Esophagus muscularis mucosa (tissue), 4 donors: ENCODE measurements at places on chromosomes 7 and 10. TPM values are rescaled to one million over a fixed set of nuclear protein-coding genes. Genes with fewer than 3 reads are reported as not detected.

GRCh38 chr7:128236924-128237586 lies 4.0 kb upstream of the LEP start:
- no peak for DNase-seq
- H3K36me3 ChIP-seq, result no peaks in the 10 kb centered on the region
- H3K27ac ChIP-seq, result no peak overlapping the region
- no peaks in the 10 kb centered on the region for H3K4me1 ChIP-seq
- peaks cover 13% of the 10 kb centered on the region for H3K27me3 ChIP-seq
- H3K4me3 ChIP-seq, result no peak overlapping the region

The SLC18A2 gene
- 2.5 TPM for total RNA-seq

DNA sequence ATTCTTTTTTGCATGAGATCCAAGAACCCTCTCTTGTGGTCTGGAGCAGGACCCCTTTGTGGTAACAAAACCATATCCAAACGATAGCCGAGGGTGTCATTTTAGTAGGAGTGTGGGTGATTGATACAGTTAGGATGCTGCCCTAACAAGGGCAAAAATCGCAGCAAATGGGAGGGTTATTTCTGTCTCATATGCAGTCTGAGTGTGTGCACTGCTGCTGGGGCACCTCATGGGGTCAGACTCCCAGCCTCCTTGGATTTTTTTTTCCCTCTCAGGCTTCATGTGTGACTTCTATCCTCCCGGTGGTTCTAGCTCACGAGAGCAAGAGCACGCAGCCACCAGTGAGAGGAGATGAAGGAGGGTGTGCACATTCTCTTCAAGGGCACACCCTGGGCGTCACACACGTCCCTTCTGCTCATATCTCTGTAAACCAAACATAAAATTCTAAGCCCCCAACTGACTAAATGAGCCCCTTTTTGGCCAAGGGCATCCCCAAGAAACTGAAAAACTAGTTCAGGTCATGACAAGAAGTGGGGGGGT lies 28.6 kb upstream of the IL15RA start:
- no peaks in the 10 kb centered on the region for H3K27me3 ChIP-seq
- no peaks in the 10 kb centered on the region for H3K36me3 ChIP-seq
- H3K27ac ChIP-seq, result no peak overlapping the region
- peak; percentile 37 for DNase-seq
- H3K4me3 ChIP-seq, result no peak overlapping the region

The TRIM50 gene
- total RNA-seq, result 0.39 TPM

The NYAP1 gene
- 1.7 TPM for total RNA-seq

- DNase-seq, result no peak
- H3K4me1 ChIP-seq, result no peaks in the 10 kb centered on the region
- H3K4me3 ChIP-seq, result no peak overlapping the region
- no peak overlapping the region for H3K27ac ChIP-seq
- no peaks in the 10 kb centered on the region for H3K27me3 ChIP-seq
Observed at GRCh38 chr7:114917211-114917839, 4.6 kb upstream of the MDFIC start.

The TAS2R3 gene
- total RNA-seq, result not detected

DNA sequence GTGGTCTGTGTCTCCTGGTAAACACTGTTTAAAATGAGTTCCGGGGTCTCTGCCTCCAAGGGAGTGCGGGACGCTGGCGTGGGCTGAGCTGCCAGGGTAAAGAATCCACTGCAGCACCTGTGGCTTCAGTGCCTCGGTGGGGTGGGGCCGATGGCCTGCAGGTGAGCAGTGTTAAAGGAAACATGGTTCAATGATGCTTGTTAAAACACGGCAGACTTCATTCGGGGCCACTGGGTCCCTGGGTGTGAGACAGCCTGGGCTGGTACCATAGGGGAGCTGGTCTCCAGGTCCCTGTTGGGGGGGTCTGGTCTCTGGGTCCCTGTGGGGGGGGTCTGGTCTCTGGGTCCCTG lies 24.9 kb upstream of the KNDC1 start:
- H3K27me3 ChIP-seq, result peaks cover 18% of the 10 kb centered on the region
- no peak overlapping the region for H3K4me3 ChIP-seq
- no peak overlapping the region for H3K27ac ChIP-seq
- no peaks in the 10 kb centered on the region for H3K4me1 ChIP-seq
- no peaks in the 10 kb centered on the region for H3K36me3 ChIP-seq
- DNase-seq, result no peak

The PRLHR gene
- 1.9 TPM for total RNA-seq

GRCh38 chr7:51121931-51122425 lies 194.6 kb downstream of the COBL start:
- peak overlapping the region; percentile 16 for H3K27ac ChIP-seq
- H3K4me1 ChIP-seq, result peaks cover 21% of the 10 kb centered on the region
- peak; percentile 62 for DNase-seq
- H3K4me3 ChIP-seq, result no peak overlapping the region
- no peaks in the 10 kb centered on the region for H3K36me3 ChIP-seq

DNA sequence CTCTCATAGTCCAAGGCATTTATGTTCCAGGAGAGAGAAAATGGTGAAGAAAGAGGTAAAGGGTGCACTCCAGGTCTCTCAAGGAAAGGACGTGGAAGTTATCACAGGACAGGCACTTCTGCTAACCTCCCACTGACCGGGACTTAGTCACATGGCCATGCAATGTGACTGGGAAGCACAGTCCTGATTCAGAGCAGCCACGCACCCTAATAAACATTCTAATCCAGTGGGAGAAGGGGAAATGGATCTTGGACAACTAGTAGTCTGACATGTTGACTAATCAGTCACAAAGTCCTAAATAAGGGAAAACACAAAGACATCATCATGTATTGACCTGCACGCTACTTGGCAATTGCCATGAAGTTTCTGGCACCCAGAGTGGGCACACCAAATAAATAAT lies 417.5 kb upstream of the ZMIZ1 start:
- H3K4me3 ChIP-seq, result no peak overlapping the region
- H3K4me1 ChIP-seq, result no peaks in the 10 kb centered on the region
- no peaks in the 10 kb centered on the region for H3K27me3 ChIP-seq

The ZNF804B gene
- not detected for total RNA-seq

GRCh38 chr7:4633012-4633411 lies 49.1 kb upstream of the FOXK1 start:
- peaks cover 9% of the 10 kb centered on the region for H3K27me3 ChIP-seq
- DNase-seq, result no peak
- no peaks in the 10 kb centered on the region for H3K36me3 ChIP-seq
- H3K4me3 ChIP-seq, result no peak overlapping the region

The PLEKHS1 gene
- total RNA-seq, result not detected

- H3K36me3 ChIP-seq, result no peaks in the 10 kb centered on the region
- H3K4me1 ChIP-seq, result no peaks in the 10 kb centered on the region
- H3K27ac ChIP-seq, result no peak overlapping the region
- DNase-seq, result no peak
- H3K4me3 ChIP-seq, result no peak overlapping the region
Observed at GRCh38 chr10:123287594-123288247, 133.5 kb downstream of the BUB3 start.

DNA sequence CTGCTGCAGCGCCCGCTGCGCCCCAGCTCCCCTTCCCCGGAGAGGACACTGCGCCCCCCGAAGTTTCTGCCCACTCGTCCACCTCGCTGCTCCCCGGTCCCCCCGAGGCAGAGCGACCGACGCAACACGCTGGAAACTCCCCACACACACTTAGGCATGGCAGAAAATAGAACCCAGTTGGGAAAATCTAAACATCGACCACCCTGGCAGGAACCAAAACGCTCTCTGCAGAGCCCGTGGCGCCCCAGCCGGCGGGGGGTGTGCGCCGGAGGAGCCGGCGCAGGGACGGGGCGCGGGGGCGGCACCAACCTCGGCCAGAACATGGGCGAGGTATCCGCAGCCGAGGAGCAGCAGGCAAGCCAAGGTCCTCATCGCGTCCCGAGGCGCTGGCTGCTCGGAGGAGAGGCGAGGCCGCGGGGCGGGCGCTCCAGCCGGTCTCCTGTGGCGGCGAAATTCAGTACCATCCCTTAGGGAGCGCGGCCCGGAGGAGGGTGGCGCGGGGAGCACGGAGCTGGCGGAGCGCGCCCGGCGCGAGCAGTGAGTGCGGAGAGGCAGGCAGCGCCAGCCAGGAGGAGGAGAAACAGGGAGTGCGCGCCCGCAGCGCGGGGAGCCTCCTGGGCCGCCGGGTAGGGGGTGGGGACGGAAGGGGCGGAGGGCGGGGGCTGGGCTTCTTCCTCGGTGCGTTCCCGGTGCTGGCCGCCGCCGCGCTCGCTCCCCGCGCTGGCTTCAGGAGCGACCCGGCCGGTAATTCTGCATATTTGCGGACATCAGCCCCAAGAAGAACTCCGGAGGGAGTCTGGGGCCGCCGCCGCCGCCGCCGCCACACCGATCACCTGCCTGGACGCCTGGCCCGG lies 789 bp downstream of the PDGFA start:
- H3K36me3 ChIP-seq, result no peaks in the 10 kb centered on the region
- H3K27ac ChIP-seq, result peak overlapping the region; percentile 92
- DNase-seq, result peak; percentile 93

The TMEM140 gene
- total RNA-seq, result 19.9 TPM

The NPSR1 gene
- total RNA-seq, result not detected
